Stimulated activated CD8-positive, alpha-beta memory T cell treated with anti-CD3 and anti-CD28 coated beads, Interleukin-7, amount 100 ng/mL, for 1 hour (primary cell): ENCODE measurements at places on chromosomes 13 and 19.

GRCh38 chr19:20662421-20663105 lies 1.2 kb upstream of the ZNF626 start:
- no peak for DNase-seq

DNA sequence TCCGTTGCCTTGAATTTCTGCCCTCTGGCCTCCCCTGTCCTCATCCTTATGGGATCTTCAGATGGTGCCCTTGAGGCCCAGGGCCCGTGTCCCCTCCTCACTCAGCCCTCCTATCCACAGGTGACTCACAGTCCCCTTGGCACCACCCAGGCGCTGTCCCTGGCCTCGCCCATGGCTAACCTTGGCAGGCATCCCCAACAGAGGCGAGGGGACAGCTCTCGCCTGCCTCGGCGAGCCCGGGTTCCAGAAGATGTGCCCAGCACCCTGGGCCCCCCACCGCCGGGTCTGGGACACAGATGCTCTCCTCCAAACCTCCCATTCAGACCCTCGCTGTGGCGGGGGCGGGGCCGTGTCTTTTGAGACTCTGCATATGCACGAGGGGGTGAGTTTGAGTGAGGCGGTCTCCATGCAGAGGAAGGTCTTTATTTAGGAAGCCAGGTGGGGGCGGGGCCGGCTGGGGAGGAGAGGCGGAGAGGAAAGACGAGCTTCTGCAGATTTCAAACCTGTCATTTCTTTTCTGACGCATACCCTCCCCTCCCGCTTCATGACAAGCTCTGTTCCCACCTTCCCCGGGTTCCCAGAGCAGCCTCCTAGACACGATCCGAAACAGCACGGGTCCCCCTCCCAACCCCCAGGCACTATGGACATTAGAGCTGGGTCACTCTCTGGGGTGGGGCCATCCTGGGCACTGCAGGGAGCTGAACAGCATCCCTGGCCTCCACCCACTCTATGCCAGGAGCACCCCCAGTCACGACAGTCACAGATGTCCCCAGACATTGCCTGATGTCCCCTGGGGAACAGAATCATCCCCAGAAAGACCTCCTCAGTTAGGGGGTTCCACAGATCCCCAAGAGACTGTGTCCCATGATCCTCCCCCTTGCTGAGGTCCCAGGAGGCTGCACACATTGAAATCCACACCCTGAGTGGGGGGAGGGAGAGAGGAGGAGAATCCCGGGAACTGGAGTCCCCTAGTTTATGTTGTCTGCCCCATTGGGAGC lies 48.5 kb downstream of the GNG7 start:
- no peak for DNase-seq

GRCh38 chr19:55487924-55488687 lies at the start of gene SSC5D:
TSS of gene SSC5D (plus strand) at chr19:55488436. CDS start at chr19:55488590, 154 bp downstream.
- DNase-seq = no peak

- no peak for DNase-seq
Measured at GRCh38 chr19:2215281-2215751, 20.8 kb downstream of the PLEKHJ1 start.

- no peak for DNase-seq
Measured at GRCh38 chr13:71089056-71089455, 777.9 kb downstream of the DACH1 start.

DNA sequence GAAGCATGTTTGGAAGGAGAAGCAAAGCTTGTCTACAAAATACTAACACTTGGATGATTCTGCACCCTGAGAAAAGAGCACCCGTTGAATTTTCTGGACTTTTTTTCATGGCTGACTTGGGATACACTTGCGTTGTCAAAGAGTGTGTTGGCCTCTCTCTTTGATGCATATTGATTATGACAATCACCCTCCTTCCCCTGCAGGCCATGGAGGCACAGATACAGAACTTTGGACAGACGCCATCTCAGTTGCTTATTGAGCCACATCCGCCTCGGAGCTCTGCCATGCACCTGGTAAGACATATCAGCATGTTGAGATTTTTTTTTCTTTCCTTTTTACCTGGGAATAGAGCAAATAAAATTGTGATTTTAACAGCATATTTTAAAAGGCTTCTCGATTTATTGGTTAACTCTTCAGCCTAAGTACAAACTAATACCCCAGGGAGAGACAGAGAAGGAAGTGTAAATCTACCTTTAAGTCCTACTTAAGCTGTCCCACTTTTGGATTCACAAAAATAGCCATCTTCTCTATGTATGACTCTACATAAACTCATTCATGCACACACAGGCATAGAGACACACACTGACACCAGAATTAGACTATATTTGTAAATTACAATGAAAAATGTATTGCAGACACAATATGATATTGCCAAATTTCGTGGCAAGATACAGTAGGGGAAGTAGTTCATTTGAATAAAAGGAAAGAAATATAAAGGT lies 169.7 kb upstream of the MAB21L1 start:
- no peak for DNase-seq

- no peak for DNase-seq
Measured at GRCh38 chr13:33312150-33312860, 26.8 kb upstream of the STARD13 start.

DNA sequence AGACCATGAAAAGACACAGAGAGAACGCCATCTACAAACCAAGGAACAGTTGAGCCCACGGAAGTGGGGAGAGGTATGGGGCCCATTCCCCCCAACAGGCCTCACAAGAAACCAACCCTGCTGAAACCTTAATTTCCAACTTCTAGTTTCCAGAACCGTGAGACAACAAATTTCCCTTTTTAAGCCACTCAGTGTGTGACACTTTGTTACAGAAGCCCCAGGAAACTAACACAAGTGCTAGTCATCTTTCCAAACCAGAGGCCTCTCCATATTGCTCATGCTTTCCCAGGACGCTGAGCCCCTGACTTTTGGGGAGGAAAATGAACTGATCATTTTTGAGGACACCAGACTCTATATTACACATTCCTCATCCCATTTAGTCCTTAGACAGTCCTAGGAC lies 186.8 kb downstream of the NUFIP1 start:
- no peak for DNase-seq

- DNase-seq = no peak
Measured at GRCh38 chr19:50393589-50393988, 9.4 kb downstream of the POLD1 start.

DNA sequence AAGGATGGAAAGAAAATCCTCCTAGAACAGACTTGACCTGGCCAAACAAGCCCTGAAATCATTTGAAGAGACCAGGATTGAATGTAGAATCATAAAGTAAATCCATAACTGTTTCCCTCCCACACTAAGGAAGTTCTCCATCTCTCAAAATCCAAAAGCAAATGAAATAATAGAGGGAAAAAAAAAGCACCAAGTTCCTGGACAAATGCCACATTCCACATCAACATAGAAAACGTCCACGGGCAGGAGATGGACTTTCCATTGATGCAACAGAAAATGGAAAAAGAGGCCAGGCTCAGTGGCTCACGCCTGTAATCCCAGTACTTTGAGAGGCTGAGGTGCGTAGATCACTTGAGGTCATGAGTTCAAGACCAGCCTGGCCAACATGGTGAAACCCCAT lies 56.2 kb downstream of the INSR start:
- no peak for DNase-seq

GRCh38 chr19:30666301-30666803 lies 294.2 kb downstream of the ZNF536 start:
- DNase-seq = no peak

DNA sequence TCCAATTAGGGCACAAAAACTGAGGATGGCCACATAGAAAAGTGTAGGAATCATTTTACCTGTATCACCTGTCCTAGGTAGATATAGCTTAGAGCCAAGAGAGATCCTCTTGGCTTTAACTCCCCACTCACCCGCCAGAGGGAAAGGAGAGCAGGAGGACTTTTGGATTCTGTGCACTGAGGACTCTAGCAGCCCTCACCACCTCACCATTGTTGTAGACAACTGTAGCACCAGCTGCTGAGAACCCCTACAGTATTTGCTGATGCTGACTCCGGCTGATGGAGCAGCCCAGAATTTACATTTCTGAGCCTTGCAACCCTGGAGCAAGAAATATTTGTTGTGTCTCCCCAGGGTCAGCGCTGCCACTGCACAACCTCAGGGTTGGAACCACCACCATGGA lies 2044.4 kb downstream of the OLFM4 start:
- no peak for DNase-seq

DNA sequence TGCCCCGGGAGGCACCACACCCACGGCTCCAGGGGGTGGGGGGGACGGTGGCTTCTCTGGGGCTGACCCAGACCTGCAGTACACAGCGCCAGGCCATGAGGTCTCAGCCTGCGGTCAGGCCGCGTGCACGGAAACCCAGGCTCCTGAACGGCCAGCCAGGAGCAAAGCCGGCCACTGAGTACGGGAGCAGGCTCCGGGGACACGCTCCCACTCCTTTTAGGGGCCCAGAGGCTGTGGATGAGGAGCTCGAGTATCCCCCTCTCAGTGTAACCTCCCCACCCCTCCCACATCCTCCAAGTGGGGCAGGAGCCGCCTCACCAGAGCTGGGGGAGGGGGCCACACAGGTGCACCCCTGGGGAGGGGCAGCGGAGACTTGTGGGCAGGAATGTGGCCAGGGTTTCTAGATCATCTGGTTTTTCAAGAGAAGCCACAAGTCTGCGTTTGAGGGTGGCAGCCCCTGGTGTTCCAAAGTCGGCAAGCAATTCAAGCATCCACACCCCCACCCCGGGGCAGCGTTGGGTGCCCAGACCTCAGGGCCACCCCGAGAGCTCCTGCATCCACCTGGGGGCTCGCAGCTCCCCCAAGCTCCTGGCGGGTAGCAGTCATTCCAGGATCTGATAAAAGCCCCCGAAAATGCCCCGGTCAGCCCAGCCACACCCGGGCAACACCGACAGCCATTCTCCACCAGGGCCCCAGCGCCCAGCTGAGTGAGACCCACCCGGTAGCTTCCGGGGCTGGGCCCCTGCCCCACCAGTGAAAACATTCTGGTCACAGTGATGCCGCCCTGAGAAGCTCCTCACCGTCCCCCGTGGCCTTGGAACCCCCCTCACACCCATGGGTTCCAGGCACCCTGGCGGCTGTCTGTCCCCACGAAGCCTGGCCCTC lies 6.1 kb downstream of the SBNO2 start:
- DNase-seq = no peak

DNA sequence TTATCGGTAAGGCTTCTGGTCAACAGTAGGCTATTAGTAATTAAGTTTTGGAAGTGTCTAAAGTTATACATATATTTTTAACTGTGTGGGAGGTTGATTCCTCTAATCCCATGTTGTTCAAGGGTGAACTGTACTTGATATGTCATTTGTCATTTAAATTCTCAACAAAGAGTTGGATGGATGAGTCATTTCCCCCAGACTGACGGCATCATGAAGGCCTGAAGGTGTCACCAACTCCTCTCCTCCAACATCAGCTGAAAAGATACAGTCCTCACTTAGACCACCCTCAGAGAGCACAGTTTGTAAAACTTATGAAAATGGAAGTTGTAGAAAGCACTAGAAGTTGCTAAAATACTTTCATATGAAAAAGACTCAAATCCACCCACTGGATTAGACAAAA lies 48.8 kb downstream of the DCLK1 start:
- DNase-seq = no peak

DNA sequence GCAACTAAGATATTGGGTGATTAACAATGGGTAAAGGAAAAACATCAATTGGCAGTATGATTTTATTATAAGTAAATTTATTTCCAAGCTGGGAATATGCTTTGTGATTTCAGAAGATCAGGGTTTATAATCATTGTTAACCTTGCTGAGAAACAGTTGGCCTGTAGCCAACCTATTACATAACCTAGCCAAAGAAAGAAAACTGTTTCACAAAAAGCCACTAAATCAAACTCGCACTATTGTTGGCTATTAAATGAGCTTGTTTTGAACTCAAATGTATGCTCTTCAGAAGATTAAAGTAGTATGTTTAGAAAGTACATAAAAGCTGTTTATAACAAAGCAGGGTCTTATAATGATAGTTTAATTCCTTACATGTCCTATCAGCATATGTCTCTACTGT lies 151.7 kb downstream of the LHFPL6 start:
- DNase-seq = no peak

- DNase-seq = no peak
Measured at GRCh38 chr19:40216013-40216776, 2.0 kb downstream of the TTC9B start.
